ENCODE measurements at places on chromosomes 1 and 21. TPM values are rescaled to one million over a fixed set of nuclear protein-coding genes. Genes with fewer than 3 reads are reported as not detected.

DNA sequence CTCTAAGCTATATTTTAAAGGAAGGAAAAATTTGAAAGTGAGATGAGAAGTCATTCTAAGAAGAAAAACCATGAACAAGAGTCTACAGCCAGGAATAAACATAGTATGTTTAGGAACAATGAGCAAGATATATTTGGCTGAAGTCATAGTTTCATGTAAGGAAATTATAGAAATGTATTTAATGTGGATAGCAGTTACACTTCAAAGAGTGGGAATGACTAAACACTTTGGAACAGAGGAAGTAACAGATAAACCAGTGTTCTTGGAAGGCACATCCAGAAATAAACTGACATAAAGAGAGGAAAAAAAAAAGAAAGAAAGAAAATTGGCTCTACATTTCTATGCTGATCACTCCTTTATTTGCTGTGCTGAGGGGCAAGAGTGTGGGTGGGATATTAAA lies 18.0 kb downstream of the C8A start:
- DNase-seq: peak; percentile 4

DNA sequence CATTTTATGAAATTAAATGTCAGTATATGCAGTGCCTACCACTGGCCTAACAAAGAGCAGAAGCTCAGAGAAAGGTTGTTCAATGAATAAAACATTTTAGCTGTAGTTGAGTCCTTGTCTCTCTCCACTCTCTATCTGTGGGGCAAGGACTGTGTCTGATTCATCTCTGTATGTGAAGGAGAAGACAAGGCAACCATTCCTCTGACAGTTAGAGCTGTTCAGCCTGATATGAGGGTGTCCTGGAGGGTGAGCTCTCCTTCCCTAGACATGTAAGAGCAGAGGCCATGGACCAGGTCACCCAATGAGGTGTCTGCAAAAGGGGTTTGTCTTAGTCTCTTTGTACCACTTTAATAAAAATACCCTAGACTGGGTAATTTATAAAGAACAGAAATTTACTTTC lies 4.5 kb upstream of the PDZK1IP1 start:
- no peak for DNase-seq

GRCh38 chr1:36420836-36421317 lies 23.2 kb upstream of the LSM10 start:
- DNase-seq: peak; percentile 76

GRCh38 chr1:63674865-63675419 lies 81.7 kb downstream of the PGM1 start:
- no peak for DNase-seq

The THEM5 gene
- not detected for polyA plus RNA-seq

The PROK1 gene
- not detected for polyA plus RNA-seq

DNA sequence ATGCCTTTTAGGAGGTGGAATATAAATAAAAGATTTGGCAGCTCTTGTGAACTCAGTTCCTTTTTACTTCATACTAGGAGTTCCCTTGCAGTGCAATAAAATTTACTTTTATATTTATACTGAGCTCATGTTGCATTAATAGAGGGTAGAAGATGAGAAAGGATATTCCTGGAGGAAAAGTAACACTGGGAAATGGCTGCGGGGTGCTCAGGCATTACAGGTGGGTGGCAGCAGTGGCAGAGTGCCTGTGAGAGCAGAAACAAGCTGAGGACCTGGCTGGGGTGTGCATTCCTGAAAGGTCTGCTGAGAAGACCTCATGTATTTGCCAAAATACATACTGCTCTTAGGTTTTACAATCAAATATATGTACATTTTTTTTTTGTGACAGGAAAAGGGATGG lies 126.9 kb downstream of the COQ8A start:
- DNase-seq: no peak

The SYT2 gene
- polyA plus RNA-seq: 0.01 TPM

DNA sequence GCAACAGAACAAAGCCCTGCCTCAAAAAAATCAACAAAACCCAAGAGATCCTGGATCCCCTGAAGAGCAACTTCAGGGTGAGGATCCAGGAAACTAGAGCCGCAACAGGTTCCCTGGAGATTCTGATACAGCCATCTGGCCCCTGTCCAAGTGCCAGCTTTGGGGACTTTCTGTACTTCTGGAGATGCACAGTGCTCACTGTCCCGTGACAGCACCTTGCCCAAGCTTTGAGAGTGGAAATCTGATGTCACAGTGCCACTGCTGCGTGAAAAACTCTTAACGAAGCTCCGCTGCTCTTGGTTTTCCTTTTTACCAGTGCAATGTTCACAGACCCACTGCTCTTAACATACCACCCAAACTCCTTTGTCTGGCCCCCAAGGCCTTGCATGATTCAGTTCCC lies 26.3 kb downstream of the STK40 start:
- no peak for DNase-seq

The COL9A2 gene
- 0.23 TPM for polyA plus RNA-seq

The SIK1 gene
- 2.5 TPM for polyA plus RNA-seq

DNA sequence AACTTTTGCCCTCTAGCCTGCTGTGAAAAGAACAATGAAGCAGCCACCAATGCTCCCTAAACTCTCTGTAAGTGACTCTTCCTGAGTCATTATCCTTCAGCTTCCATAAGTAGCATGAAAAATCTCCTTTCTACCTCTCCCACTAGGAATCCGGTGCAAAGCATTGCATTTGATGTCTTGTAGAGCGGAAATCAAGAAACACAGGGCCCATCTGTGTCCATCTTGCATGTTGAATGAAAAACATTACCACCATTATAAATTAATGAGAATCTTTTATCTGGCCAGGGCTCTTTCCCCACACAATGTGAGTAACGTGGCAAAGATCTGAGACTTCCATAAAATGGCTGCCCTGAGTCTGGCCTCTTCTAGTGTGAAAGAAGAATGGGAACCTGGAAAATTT lies 324.4 kb downstream of the ADGRL2 start:
- DNase-seq: no peak

The BARHL2 gene
- not detected for polyA plus RNA-seq

GRCh38 chr1:178594133-178594532 lies 81.2 kb downstream of the TEX35 start:
- DNase-seq: no peak

DNA sequence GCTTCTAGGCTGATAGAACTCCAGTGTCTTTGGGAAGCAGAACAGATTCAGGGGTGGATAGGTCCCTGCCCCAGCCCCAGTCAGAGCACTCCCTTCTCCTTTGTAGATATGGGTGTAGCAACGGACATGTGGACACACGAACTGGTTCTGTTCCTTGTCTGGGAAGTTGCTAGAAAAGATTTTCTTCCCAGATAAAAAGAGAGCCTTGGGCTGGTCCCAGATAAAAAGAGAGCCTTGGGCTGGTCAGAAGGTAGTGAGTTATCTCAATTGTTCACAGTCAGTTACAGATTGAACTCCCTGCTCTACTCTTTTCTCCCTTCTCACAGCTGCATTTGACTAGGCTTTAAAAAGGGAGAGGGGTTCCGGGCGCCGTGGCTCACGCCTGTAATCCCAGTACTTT lies 7.4 kb upstream of the EFNA1 start:
- DNase-seq: no peak

The KIF21B gene
- polyA plus RNA-seq: 0.12 TPM

GRCh38 chr21:45972716-45973474 lies 8.7 kb upstream of the COL6A1 start:
- no peak for DNase-seq

Data from mammary epithelial cell (primary cell).